ENCODE measurements at places on chromosomes 12 and 14. TPM values are rescaled to one million over a fixed set of nuclear protein-coding genes. Genes with fewer than 3 reads are reported as not detected.

DNA sequence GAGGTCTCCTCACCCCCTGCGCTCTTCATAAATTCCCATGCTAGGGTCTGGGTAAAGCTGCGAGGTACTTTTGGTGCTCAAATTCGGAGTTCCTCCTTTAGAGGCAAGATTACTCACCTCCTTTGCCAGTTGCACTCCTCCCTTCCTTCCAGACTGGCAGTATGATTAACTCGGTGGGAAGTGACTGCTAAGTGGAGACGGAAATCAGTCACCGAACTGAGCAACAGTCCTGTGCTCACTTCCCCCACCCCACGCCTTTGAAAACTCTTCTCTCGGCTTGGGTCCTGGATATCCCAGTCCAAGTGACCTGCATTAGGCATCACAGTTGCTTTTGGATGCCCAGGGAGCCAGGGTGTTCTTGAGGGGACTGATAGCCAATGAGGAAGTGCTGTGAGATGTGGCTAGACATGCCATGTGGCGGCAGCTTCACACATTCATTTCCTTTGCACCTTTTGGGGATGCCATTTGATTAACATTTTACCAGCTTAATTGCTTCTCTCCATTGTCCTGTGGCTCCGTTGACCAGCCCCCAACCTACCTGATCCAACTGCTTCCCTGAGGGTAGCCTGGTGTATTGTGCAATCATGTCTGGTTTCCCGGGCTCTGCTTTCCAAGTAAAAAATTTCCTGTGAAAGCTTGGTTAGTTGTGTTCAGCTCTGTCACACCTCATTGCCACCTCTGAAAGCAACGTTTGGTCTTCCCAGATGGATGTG, 840 bp downstream of the PNP start:
- DNase-seq = no peak

GRCh38 chr12:112409064-112409905, at the start of gene RPL6:
RPL6 (minus strand) TSS chr12:112409605; CDS start chr12:112408656, 949 bp downstream.
- peak; percentile 79 for DNase-seq

GRCh38 chr12:99767809-99768208, 120.3 kb downstream of the GARIN6 start:
- no peak for DNase-seq

DNA sequence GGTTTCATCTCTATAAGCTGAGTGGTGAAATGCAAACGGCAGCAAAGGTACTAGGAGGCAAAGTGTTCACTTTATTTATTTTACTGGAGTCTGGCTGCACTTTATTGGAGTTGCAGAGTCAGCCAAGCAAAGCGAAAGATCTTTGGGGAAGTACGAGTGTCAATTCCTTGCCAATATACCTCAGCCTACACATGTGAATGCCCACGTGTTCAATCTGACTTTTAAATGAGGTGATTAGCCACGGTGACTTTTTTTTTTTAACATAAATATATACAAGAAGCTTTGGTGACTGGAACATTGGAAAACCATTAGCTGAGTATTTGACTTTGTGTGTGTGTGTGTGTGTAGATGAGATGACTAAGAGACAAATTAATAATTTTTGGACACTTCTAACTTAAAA, 178.8 kb downstream of the NTS start:
- DNase-seq = no peak

- DNase-seq = no peak
These were observed 169.2 kb upstream of the PLXNC1 start for GRCh38 chr12:93979189-93979588.

TRMT61A gene
- total RNA-seq = 8.3 TPM

VEZT gene
- total RNA-seq = 131 TPM

ZFP36L1 gene
- 132 TPM for total RNA-seq
